NAMALWA (cell line): ENCODE measurements at places on chromosomes 12 and 14.

DNA sequence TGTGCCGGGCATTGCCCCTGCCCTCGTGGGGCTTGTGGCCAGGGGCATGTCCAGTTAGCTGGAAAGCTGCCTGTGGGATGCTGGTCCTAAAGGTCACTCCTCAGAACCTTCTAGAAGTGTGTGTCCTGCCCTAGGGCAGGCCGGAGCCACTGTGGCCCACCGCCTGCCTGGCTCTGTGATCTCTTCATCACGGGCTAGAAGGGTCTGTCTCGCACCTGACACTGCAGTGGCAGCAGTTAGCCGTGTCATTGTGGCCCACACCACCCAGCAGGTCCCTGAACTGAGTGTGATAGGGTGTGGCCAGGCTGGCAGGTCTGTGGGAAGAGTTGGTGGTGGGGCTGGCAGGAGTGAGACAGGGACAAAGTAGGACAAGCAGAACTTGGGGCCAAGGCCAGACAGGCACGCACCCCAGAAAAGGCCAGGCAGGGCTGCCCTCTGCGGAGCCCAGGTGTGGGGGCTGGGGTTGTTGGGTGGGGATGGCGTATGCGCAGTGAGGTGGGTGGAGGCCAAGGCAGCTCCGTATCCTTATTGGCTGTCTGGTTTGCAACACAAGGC lies 41.2 kb downstream of the ADGRD1 start:
- no peak for DNase-seq

DNA sequence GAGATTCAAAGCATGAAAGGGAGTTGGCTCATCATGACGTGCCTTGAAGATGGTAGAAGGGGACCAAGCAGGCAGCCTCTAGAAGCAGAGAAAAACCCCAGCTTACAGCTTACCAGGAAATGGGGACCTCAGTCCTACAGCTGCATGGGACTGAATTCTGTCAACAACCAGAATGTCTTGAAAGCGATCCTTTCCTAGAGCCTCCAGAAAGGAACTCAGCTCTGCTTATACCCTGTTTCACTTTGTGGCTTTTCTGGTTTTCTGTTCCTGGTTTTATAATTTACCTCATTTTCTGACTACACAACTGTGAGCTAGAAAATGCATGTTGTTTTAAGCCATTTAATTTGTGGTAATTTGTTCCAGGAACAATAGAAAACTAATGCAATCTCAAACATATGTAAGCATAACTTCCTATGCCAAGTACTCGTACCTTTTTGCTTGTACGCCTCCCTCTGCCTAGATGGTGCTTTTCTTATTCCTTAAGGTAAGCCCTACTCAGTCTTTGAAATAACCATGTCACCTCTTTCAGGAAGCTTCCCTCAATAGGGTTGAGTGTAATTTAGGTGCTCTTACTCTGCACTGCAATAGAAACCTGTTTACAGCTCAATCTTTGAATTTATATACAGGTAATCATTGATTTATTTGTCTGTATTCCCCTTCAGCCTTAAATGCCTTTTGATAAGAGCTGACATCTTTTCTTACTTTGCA lies 348.8 kb downstream of the TMEM117 start:
- no peak for DNase-seq

DNA sequence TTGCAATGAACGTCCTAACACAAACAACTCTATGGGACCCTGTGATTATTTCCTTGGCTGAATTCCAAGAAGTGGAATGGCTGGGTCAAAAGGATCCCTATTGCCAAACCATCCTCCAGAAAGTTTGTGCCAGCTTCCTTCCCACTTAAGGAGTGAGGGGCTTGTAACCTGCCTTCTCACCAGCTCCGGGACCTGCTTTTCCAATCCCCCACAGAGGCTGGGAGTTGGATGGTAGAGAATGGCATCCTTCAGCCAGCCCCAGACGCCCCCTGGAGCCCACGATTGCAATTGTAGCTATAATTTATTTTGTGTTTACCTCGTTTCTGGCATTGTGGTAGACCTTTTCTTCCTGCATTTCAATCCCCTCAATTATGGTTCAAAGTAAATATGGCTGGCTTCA lies 9.7 kb upstream of the ZDHHC22 start:
- peak; percentile 57 for DNase-seq

- DNase-seq: peak; percentile 96
These were observed 18.0 kb downstream of the MFAP5 start for GRCh38 chr12:8644345-8645248.

DNA sequence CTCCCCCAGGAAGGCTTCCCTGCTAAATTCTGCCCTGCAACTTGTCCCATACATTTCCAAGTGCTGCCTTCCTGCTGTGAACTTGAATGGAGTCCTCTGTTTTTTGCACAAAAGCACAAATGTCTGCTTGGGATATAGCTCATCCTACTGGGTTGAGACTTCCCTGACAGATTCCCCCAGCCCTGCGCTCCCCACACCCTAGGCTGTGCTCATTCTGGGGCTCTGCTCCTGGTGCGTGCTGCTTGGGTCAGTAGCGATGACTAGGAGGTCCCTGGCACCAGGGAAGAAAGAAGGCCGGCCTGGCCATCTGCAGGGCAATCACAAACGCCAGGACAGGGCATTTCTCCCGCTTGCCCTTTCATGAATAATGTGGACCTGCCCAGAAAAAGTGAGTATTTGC lies 29.2 kb upstream of the FKBP4 start:
- no peak for DNase-seq

- no peak for DNase-seq
These were observed 11.7 kb upstream of the NAA30 start for GRCh38 chr14:57378661-57379060.

DNA sequence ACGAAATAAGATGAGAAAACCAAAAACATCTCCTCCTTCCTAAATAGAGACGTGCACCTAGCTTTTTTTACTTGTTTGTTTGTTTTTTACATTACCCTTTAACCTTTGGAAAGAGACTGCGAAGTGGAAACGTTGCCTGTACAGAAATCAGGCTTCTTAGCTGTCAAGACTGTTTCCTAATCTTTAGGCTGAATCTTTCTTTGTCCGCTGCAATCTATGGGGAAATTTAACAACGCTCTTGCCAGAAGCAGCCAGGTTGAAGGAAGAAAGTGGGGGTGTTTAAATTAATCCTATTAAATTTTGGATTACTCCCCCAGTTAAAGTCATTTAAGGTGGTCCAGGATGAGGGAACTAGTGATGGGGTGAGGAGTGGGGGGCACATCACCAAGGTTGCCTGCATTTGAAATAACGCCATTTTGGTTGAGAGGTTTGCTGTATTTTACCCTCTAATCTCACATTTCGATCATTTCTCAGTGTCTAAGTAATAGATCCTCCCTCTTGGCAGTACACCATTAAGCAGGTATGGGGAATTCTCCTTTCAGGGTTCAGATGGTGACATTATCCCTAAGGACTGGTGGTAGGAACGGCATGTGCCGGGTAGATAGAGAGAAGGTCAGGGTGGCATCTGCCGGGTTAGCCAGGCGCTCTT lies 2.6 kb downstream of the FLRT2 start:
- DNase-seq: no peak

DNA sequence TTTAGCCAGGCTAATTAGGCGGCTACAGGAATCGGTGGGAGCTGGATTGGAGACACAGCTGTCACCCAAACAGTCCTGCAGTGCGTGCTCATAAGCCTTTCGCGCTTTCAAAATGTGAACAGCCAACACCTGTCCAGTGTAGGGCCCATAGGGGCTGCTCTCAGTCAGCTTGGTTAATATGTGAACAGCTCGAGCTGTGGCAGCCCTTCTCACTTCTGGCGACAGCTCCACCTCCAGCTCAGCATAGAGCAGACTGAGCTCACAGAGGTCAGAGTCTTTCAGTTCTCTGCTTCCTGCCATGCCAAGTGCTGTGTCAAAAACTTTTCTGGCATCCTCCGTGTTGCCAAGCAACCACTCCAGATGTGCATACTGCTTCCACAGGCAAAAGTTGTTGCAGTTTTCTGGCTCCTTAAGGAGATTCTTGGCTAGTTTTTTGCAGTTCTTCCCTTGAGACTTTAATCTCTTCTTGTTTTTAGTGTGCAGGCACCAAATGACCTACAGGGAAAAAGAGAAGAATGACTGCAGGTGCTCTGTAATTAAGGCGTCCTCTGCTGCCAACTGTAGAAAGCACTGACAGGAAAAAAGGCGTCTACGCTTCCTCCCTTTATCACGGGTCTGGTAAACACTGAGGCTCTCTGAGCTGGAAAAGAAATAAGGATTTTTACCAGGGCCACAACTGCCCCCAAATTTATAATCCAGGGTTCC lies 32.5 kb downstream of the PSMC1 start:
- DNase-seq: no peak

DNA sequence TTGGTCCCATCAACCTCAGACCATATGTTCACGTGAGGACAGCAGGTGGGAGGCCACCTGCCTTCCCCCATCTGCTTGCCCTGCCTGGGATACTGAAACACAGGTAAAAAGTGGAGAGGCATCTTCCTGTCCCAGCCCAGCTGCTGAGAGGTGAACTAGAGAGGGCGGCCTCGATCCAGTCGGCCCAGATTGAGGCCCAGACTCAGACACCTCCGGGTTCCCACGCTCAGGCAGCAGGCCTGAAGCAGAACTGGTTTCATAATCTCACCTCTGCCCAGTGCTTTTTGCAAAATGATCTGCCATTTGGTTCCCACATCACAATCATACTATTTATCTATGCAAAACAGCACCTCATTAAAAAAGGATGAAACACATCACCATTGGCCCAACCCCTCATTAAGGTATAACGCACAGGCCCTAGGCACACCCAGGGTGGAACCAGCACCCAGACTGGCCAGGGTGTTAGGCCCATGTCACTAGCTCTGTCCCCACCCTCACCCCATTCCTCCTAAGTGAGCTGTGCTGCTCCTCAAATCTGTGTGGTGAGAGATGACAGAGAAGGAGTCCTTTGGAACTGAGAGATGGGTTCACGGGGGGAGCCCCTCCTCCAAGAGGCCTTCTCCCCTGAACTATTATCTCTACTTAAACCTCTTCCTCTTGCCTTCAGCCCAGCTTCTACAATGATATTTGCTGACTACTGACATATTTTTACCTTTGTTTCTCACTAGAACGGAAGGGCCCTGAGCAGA lies 81.1 kb downstream of the ZFP36L1 start:
- no peak for DNase-seq

DNA sequence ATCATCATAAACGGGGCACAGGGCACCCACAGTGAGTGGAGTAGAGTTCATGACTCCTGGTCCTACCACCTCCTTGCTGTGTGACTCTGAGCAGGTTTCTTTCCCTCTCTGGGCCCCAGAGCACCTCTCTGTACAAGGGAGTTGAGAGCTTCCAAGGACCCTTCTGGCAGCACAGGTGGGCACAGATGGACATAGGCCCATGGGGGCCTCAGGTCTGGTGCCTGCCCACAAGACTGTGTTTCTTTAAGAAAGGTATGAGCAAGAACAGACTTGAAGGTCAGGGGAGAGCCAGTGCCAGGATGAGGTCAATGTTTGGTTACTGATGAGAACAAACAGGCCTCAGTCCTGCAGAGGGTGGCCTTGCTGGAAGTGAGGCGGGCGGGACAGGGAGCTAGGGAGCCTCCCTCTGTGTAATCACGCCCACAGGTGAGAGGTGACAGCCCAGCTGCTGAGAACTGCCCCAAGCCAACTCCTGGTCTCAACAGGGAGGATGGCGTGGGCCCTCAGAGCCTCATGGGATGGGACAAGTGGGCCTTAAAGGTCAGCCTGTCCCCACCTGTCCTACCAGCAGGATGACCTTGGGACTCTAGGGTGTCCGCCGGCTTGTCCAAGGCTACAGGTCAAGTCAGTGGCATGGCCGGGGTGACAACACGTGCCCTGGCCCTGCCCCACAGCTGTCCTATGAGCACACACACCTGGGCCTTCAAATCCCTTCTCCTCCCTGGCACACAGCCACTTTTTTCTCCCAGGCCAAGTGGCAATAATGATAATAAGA lies 49.1 kb downstream of the CCDC85C start:
- no peak for DNase-seq

DNA sequence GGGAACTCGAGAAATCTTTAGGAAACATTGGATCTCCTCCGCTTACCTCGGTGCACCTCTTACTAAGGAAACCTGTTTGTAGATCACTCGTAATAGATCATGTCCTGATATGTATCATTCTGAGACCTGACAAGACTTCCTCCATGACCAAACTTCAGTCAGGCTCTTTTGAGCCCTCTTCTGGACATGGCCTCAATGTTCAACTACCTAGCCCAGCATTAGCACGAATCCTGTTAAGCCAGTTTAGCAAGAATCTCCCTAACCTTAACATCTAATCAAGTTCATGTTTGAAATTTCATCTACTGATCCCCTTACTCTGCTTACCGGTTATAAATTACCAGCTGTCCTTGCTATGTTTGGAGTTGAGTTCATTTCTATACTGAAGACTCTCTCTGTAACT lies 713.9 kb upstream of the USP15 start:
- DNase-seq: peak; percentile 36
